ENCODE measurements at places on chromosomes 11 and 22.
A peak's percentile ranks its signal among the peaks of the same experiment; 100 is the strongest.

DNA sequence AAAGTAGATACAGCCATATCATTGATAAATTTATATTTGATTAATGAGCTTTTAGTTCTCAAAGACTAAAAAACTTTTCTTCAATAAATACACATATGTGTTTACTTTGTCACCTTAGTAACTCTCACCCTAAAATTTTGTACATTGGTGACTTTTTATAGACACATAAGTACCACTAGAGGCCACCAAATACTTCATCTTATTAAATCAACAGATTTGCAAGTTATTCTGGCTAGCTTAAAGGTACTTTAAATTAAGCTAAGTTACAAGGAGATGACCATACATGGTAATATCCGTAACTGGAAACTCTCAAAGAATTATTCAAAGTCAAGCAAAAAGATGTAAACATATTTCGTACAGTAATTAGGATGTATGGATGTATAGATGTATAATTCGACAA, 112.2 kb downstream of the SBF2 start:
- no peak for DNase-seq

- no peak for DNase-seq
Observed at GRCh38 chr11:12404436-12404835, 27.1 kb downstream of the PARVA start.

DNA sequence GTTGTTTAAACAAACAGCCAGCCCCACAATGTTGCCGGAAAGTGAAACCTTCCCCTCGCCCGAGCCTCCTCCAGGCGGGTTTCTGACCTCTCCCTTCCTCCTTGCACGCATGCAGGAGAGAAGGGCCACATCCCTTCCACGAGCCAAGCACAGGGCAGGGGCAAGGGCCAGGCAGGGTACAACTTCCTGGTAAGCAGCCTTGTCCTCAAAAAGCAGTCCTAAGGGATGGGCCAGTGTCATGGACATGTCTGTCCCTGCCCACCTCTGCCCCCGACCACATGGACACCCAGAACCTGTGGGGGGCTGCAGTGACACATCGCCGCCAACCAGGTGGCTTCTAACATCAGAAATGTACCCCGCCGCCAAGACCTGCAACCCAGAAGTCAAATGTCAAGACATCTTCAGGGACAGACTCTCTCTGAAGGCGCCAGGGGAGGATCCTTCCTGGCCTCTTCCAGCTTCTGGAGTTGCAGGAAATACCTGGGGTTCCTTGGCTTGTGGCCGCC, 145.3 kb downstream of the CRYBB2 start:
- DNase-seq = no peak

DNA sequence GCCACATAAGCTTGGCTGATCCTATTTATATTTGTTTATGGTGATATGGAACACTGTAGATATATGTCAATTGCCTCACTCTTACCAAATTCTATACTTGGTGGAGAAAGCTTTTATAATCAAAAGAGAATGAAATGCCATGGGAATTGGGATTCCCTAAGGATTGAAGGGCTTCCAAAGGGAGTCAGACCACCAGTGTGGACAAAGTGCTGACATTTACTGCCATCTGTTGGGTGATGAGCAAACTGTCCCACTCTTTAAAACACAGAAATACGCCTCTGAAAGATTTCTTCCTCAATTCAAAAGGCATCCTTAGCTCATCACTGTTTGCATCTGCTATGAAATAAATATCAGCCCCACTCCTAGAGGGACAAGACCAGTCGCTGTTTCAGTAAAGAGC, 7.1 kb downstream of the SLC1A2 start:
- DNase-seq = no peak

- DNase-seq = no peak
Observed at GRCh38 chr11:47398551-47398950, 9.8 kb upstream of the SLC39A13 start.

DNA sequence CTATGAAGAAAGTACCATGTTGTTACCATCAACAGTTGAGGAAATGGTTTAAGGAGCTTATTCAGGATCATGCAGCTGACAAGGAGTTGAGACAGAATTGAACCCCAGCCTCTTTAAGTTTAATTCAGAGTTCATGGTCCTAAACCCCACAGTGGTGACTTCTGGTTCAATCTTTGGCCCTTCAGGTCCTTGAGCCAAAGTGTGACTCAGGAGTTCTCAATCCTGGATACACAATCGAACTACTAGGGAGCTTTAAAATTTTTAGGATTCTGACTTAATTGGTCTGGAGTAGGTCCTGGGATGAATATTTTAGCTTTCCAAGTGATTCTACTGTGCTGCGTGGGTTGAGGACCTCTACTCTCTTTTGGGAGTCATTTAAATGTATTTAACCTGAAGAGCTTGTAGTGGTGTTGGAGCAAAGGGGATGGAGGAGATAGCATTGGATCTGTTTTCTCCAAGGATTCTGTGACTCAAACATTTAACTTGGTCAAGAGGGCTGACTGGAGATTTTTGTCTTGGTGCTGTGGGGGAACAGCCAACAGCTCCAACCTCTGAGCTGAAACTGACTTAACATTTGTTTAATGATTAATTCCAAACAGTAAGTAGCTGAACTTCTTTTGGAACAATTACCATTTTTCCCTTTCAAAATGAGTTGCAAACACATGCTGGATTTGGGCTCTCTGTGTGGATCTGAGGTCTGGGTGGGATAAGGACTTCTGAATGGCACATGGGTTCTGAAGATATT, 80.1 kb downstream of the INSC start:
- no peak for DNase-seq

DNA sequence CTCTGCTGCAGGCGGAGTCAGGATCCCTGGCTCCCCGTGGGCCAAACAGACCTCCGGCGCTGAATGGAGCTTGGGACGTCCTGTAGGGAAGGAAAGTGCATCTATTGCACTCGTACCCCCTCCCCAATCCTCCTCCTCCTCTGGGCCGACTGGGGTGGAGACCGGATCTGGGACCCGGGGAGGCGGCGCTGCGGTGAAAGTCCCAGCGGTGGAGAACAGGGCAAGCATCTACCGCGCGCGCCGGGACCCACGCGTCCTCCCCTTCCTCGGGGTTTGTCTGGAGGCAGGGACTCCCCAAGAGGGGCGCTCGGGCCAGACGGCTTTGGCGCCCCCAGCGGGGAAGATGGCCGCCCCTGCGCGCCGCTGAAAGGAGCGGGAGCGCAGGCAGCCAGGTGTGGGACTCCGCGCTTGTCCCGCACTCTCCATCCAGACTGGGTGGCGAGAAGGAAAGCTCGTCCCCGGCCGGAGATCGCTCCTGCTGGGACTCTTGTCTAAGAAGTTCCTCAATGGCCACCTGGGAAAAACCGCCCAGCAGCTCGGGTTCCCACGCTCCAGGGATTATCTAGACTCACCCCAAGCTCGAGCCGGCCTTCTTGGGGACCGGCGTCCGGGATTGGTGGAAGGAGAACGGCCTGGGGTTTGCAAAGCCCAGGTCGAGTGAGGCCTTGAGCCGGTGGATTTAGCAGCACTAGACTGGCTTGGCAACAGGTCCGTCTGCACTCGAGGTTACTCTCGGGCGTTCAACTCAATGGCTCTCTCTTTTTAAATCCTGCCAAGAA, 718 bp downstream of the FADS2 start:
- DNase-seq = no peak

DNA sequence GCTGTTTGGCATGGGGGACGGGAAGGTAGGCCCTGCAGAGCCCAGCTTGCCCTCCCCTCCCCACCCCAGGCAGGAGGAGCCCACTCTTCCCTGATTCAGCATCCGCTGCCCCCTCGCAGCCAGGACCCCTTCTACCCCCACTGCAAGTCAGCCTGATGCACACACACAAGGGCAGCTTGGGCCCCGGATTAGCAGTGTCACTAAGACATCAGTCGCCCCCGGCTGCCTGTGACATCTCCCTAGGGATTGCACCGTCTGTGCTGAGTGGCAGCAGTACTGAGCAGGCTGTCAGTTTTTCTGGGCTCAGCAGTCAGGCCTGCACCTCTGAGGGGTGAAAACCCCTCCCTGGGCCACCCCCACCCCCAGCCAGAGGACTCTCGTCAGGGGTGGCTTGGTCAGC, 30.4 kb upstream of the SYT7 start:
- DNase-seq = no peak

GRCh38 chr11:64526795-64527194, 64.2 kb upstream of the SLC22A12 start:
- no peak for DNase-seq

DNA sequence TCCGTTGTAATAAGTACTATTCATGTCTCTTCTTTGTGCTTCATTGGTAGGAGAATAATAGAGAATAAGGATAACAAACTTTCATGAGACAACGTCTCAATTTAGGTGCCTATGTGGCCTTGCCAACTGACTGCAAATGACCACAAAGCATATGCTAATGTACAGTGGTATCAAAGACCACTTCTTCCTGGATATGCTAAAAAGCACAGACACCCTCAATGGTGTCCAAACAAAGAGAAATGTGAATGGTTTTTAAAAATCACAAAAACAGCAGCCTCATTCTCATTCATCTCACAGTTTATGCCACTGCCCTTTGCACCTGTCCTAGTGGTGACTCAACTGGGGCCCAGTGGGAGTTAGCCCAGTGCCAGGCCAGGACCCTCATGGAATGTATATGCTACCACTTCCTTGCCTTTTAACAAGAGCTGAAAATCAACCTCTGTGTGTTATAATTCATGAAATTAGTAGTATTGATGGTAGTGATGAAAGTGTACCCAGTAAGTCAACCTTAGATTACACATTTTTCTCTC, 65.2 kb upstream of the MTMR2 start:
- no peak for DNase-seq

DNA sequence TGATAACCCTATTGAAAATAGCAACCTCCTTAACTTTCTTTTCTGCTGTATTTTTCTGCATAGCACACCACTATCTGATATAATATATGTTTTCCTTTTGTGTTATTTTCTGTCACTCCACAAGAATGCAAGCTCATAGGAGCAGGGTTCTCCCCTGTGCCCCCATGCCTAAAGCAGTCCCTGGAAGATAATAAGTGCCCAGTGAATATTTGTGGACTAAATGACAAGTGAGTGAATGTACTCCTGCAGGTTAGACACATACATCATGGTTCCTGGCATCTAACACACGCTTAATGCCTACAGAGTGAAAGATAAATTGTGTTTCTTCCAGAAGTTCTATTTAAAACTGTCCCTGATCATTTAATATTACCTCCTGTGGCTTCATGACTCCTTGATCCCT, 23.9 kb upstream of the OR9Q2 start:
- DNase-seq = no peak

GRCh38 chr11:12473381-12473780, 96.0 kb downstream of the PARVA start:
- no peak for DNase-seq

DNA sequence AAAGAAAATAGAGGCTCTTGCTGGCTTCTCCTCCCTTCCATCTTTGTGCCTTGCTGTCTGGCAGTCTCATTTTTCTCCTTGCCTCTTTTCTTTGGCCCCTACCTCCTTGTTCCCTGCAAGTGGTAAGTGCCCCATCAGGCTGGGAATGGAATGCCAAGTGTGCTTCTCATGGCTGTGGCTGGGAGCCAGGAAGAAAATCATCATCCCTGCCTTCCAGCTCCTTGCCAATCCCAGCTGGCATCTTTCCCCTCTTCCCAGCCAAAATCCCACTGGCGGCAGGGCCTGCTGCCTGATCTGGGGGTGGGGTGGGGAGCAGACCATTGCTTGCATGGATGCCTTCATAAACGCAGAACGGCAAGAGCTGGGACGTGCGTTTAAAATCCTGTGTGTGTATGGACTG, 27.0 kb upstream of the SLC25A18 start:
- DNase-seq = no peak

GRCh38 chr11:15699978-15700377, 585.3 kb downstream of the INSC start:
- no peak for DNase-seq

- DNase-seq = no peak
Observed at GRCh38 chr22:42277988-42278776, 7.7 kb upstream of the TCF20 start.

GRCh38 chr22:47452184-47452583, 689.7 kb downstream of the TBC1D22A start:
- no peak for DNase-seq

- peak; percentile 50 for DNase-seq
Observed at GRCh38 chr11:61752117-61752924, at the start of gene MYRF. Gene MYRF (plus strand): TSS chr11:61752636. CDS start chr11:61752745, 109 bp downstream.

- no peak for DNase-seq
Observed at GRCh38 chr11:16897470-16898061, 116.6 kb downstream of the PLEKHA7 start.

GRCh38 chr11:118820412-118821357, 29.7 kb upstream of the DDX6 start:
- no peak for DNase-seq
